ENCODE measurements at places on chromosomes 11 and 22. TPM values are rescaled to one million over a fixed set of nuclear protein-coding genes. Genes with fewer than 3 reads are reported as not detected.

NNMT gene
- total RNA-seq: 2,246 TPM

SSTR3 gene
- not detected for total RNA-seq

SLC5A4 gene
- not detected for total RNA-seq

IGSF9B gene
- 1.7 TPM for total RNA-seq

PGA5 gene
- not detected for total RNA-seq

OR10V1 gene
- total RNA-seq: not detected

CYP2D6 gene
- not detected for total RNA-seq

DEFB131B gene
- total RNA-seq: not detected

OR2AT4 gene
- not detected for total RNA-seq

SPA17 gene
- 3.9 TPM for total RNA-seq

GLYATL2 gene
- total RNA-seq: 3.3 TPM

LGALS12 gene
- not detected for total RNA-seq

BTBD18 gene
- not detected for total RNA-seq

OR8D1 gene
- total RNA-seq: not detected

TP53AIP1 gene
- not detected for total RNA-seq

SDHAF2 gene
- total RNA-seq: 51.5 TPM

GDPD4 gene
- total RNA-seq: not detected

THY1 gene
- 164 TPM for total RNA-seq

CASP12 gene
- 0.18 TPM for total RNA-seq

ROBO4 gene
- total RNA-seq: 3.3 TPM

P2RY2 gene
- total RNA-seq: 0.18 TPM

PTS gene
- total RNA-seq: 19.7 TPM

SCN4B gene
- under 0.01 TPM for total RNA-seq

OR51B2 gene
- not detected for total RNA-seq

MMP8 gene
- total RNA-seq: not detected

CRYBB3 gene
- total RNA-seq: not detected

SORL1 gene
- total RNA-seq: 1.4 TPM

HPX gene
- total RNA-seq: not detected

OR5W2 gene
- not detected for total RNA-seq

SLC22A9 gene
- total RNA-seq: not detected

GGTLC3 gene
- not detected for total RNA-seq

SELENOO gene
- total RNA-seq: 15.5 TPM

OR8B3 gene
- total RNA-seq: not detected

MFRP gene
- 0.08 TPM for total RNA-seq

APOA4 gene
- total RNA-seq: not detected

GRM5 gene
- total RNA-seq: not detected

OLFML1 gene
- total RNA-seq: 27.1 TPM

SIK3 gene
- total RNA-seq: 12.8 TPM

OR6A2 gene
- total RNA-seq: 0.27 TPM

RGL4 gene
- not detected for total RNA-seq

ADM2 gene
- 8.0 TPM for total RNA-seq

All from fibroblast of the aortic adventitia (primary cell).